Smooth muscle cell of the brain vasculature (primary cell): ENCODE measurements at places on chromosomes 3 and 15.

- DNase-seq: no peak
Observed at GRCh38 chr15:85826756-85827515, 32.2 kb upstream of the KLHL25 start.

GRCh38 chr15:45606413-45606812 lies 19.2 kb downstream of the BLOC1S6 start:
- no peak for DNase-seq

GRCh38 chr3:128573160-128573559 lies 77.5 kb downstream of the RPN1 start:
- no peak for DNase-seq

- DNase-seq: no peak
Observed at GRCh38 chr3:17183951-17184550, 299.3 kb downstream of the PLCL2 start.

- DNase-seq: no peak
Observed at GRCh38 chr3:184716622-184717398, 4.9 kb upstream of the MAGEF1 start.

GRCh38 chr15:95629503-95630168 lies 700.9 kb upstream of the NR2F2 start:
- no peak for DNase-seq

GRCh38 chr15:50907601-50908208 lies 778 bp upstream of the AP4E1 start:
- no peak for DNase-seq

DNA sequence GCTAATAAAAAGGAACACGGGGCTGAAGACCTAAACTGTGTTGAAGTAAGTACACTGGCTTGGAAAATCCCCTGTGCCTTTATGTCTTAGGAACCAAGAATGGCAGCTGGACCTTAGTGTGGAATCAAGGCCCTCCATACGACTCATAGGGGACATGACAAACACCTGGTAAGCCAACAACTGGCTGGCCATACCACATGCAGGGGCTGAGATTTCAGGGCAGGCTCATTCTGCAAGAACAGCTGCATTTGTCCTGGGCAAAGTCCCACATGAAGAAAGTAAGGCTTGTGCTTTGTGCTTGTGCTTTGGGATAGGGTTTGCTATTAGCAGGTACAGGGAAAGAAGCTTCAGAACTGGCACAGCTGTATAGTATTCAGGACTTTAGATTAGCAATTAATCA lies 18.0 kb downstream of the ETV5 start:
- DNase-seq: no peak

DNA sequence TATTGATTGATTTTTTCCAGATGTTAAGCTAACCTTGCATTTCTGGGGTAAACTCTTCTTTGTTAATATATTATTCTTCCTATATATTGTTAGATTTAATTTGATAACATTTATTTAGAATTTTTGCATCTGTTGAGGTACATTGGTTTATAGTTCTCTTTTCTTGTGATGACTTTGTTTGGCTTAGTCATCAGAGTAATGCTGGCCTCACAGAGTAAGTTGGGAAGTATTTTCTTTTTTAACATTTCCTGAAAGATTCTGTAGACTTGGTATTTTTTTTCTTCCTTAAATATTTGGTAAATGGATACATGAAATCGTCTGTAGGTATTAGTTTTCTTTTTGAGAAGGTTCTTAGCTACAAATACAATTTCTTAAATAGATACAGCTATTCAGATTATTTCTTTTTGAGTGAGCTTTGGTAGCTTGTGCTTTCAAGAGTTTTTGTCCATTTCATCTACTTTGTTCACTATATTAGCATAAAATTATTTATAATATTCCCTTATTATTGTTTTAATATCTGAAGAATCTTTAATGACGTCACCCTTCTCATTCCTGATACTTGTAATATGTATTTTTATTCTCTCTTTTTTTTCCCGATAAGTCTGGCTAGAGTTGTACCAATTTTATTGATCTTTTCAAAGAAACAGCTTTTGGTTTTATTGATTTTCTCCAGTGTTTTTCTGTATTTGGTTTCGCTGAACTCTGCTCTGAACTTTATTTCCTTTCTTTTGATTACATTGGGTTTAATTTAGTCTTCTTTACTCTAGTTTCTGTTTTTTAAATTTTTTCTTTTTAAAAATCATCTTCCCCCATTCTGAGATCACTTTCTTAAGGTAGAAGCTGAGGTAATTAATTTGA lies 6.5 kb upstream of the HPS3 start:
- DNase-seq: no peak

GRCh38 chr3:135966962-135967274 lies 1.4 kb downstream of the PPP2R3A start:
- no peak for DNase-seq

- no peak for DNase-seq
Observed at GRCh38 chr3:150035301-150035779, 64.6 kb upstream of the PFN2 start.

DNA sequence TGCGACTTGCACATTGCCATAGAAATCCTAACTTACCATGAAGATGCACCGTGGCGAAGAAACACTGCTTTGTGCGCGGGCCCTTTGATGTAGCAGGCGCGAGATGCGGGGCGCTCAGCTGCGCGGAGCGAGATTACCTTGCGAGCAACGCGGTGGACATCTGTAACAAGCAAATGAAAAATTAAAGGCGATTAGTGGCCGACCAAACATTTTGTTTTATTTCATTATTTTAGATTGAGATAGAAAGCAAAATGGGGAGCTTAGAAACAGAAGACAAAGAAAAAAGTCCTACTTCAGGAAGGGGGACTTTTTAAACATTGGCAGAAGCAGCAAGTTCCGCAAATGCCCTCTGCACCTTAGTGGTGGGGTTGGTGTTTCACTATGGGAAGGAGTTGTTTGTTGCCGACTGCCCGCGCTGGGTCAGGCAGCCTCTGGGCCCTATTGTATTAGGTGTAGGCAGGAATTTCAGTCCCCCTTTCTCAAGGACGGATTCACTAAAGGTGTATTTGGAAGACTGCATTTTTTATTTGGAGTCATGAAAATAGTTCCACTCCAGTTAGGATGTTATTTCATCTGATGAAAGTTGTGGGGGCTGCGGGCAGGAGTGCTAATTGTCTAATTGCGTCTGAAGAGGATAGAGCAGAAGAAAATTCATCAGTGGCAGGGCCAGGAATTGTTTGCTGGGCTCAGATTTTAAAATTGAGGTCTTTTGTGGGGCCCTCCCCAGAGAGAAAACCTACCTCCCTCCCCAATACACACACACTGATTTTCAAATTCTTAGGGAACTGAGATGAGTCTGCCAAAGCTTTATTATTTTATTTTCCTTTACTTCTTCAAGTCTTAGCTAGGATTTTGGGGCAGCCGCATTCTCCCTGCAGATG lies 17.4 kb downstream of the ZIC4 start:
- DNase-seq: no peak

DNA sequence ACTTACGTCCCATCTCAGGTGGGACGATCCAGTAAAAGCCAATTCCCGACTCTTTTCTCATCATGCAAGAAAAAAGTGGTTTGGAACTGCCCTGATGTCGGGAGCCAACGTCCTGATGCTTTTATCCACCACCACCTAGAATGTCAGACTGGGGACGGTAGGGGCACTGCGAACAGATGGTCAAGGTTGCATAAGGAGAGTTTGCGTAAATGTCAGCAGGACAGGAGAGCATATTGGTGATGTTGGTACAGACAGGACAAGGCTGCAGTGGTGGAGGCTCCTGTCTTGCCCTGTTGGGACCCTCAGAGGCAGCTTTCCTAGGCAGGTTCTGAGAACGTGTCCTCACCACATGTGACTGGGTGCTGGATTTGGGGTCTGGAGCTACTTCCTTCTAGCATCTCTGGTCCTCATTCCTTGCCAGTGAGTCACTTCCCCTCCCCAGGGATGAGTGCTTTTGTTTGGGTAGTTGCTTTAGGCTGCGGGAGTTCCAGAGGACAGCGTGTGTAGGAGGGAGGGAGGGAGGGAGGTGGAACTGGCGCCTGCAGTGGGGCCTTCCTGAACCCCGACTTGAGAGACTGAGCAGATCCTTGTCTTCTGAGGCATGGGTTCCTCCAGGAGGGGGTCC lies 21.0 kb downstream of the THSD4 start:
- DNase-seq: peak; percentile 65

- no peak for DNase-seq
Observed at GRCh38 chr15:93491291-93491690, 402.3 kb upstream of the RGMA start.

DNA sequence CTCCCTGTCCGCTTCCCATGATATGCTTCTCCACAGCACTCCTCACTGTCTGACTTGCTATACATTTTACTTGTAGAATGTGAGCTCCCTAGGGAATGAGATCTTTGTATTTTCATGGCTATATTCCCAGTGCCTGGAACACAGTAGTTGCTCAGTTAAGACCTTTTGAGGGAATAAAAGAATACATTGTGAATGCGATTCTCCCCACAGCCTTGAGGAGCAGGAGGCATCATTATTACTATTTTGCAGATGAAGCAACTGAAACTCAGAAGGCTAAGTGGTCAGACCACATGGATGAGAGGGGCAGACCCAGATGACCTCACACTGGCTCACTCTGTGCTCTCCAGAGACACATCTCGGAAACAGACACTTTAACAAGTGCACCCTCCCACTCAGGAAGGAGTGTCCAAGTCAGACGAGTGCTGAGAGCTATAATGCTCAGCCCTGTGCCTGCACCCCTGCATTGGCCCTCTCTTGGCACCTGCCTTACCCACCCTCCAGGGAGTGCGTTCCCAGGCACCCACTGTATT lies 46.8 kb downstream of the SST start:
- no peak for DNase-seq

- DNase-seq: no peak
Observed at GRCh38 chr15:43150191-43150929, 17.0 kb downstream of the TMEM62 start.

GRCh38 chr3:58026598-58026997 lies 18.4 kb downstream of the FLNB start:
- DNase-seq: no peak

DNA sequence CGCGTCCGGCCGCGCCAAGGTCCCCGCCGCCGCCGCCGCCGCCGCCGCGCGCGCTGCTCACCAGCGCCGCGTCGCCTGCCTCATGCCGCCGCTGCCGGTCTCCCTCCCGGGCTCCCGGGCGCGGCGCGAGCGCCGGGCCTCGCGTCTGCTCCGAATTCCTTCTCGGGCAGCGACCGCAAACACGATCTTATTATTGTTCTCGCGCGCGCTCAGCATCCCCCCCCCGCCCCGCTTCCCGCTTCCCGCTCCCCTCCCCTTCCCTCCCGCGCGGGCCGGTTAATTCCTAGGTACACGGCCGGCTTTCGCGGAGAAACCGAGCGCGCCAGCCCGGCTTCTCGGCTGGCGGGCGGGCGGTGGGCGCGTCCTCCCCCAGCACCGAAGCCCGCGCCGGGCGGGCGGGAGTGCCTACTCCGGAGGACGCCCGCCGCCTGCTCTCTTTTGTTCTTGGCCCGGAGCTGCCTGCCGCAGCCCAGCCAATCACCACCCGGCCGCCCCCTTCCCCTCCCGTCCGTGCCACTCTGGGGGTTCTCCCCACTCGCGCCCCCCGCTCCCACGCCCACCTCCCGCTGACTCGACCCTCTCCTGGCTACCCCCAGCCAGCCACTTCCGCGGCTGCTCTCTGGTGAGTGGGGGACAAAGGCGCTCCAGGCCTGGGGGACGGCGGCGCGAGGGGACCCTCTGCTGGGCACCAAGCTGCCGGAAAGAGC lies at the start of gene HDGFL3:
HDGFL3 (minus strand) TSS at position 164 of the 707 bp plus-strand sequence. CDS start 409 bp downstream, outside the sequence.
- DNase-seq: no peak

DNA sequence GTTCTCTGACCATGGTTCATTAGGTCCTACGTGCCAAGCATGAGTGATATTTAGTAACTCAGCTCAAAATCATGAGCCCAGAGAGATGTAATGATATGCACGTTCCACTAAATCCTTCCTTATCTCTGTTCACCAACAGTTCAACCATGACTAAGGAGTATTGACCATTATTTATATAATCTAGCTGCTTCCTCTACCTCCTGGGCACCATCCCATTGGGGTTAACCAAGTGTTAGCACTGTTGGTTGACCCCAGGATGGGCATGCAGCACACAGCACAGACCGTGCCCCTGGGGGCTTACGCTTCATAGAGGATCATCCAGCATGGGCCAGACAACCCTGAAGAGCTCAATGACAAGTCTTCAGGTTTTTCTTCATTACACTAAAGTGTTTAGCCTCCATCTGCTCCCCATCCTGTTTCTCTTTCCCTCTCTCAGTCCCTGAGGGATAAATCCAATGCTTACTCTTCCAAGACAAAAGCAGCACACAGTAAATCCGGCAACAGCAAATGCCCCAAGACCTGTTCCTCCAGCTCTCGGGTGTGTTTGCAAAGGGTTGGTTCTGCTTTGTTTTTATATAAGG lies 10.4 kb downstream of the FAM174B start:
- DNase-seq: no peak

DNA sequence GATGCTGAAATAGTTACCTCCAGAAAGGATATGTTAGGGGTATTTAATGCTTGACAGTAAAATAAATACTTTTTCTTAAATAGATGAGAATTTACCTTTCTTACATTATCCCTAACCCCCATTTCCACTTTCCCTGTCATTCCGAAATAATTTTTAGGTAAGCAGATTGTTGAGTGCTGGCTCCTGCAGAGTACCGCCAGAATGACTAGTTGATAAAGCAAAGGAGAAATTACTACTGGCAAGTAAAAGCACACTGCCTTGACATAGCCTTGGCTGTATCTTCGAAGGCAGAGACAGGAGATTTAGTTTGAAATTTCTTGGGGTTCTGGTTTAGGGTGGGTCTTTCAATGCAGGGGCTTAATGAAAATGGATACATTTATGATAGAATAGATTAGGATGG lies 40.8 kb downstream of the LRRC49 start:
- no peak for DNase-seq

GRCh38 chr3:123067689-123068600 lies 1.1 kb downstream of the PDIA5 start:
- DNase-seq: no peak

DNA sequence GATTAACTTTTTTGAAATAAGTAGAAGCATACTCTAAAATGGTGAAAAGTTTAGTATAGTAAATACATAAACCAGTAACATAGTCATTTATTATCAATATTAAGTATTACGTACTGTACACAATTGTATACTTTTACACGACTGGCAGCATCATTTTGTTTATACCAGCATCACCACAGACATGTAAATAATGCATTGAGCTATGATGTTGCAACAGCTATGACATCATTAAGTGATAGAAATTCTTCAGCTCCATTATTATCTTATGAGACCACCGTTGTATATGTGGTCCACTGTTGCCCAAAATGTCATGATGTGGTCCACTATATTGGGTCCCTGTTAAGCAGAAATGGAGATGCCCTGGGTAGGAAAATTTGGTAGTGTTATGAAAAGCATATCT lies 51.3 kb downstream of the DRD3 start:
- DNase-seq: no peak

- peak; percentile 80 for DNase-seq
Observed at GRCh38 chr3:115819785-115820384, 196.6 kb downstream of the GAP43 start.

- no peak for DNase-seq
Observed at GRCh38 chr3:184811034-184811433, 932 bp upstream of the VPS8 start.
